ENCODE measurements at places on chromosomes 3 and 15.

DNA sequence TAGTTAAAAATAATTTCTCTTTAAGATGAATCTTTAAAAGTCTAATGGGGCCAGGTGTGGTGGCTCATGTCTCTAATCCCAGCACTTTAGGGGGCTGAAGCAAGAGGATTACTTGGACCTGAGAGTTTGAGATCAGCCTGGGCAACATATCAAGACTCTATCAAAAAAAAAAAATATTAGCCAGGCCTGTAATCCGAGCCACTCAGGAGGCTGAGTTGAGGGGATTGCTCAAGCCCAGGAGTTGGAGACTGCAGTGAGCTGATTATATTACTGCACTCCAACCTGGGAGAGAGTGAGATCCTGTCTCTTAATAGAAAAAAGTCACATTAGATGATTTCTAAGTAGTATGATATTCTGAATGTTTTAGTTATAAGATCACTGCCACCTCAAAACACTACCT is 322.0 kb upstream of the MANF start:
- DNase-seq, result no peak

- no peak for DNase-seq
Observed at GRCh38 chr3:133849346-133849745, 43.7 kb downstream of the SRPRB start.

GRCh38 chr15:89732451-89733172 is 18.4 kb downstream of the MESP1 start:
- no peak for DNase-seq

GRCh38 chr15:83692746-83693581 is 39.0 kb downstream of the ADAMTSL3 start:
- DNase-seq, result no peak

- no peak for DNase-seq
Observed at GRCh38 chr3:120427201-120427600, 23.6 kb downstream of the FSTL1 start.

- no peak for DNase-seq
Observed at GRCh38 chr3:150412561-150413231, 4.6 kb downstream of the TSC22D2 start.

DNA sequence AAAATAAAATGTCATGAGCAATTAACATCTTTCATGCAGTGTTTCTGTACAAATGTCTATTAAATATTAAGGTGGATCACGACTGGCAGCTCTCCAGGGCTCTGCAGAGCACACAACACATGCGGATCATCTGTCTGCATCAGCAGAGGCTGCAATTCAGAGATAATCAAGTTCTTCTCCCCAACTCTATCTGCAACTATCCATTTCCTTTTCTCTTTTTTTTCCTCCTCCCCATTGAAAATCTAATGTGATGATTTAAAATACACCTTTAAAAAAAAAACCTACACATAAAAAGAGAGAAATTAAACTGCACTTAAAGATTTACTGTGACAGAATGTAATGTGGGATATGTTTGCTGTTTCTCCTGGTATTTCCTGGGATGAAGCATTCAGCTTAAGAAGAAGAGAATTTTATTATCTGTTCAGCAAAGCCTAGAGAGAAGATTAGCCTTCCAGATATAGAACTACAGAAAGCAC is 352.6 kb upstream of the CCDC54 start:
- DNase-seq, result no peak

DNA sequence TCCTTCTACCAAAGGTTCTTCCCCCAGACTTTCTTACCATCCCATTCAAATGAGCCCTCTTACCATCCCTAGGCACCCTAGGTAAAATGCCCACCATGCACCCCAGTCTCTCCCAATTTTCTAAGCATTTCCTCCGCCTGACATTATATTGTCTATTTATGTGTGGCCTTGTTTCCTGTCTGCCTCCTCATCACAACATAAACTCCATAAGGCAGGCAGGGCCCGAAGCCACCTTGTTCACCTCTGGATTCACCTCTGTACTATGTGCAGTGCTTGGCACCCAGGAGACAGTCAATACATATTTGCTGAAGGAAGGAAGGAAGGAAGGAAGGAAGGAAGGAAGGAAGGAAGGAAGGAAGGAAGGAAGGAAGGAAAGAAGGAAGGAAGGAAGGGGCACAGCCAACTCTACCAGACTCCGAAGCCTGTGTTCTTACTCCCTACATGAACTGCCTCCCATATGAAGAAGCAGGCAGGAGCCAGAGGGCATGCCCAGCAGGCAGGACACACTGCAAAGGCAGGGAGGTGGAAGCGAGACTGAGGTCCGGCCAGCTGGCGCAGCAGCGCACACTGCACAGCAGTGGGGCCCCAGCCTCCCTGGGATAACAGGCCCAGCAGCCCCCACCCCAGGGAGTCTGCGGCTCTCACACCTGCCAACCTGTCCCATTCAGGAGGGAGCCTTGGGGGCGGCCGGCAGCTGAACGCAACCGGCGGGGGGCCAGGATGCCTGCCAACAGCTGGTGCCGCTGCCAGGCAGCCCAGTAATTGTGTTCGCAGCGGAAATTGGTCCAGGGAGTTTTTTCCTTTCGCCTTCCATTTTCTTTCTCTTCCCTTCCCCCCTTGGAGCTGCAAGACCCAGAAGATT is 106.0 kb upstream of the LINGO1 start:
- DNase-seq, result no peak

DNA sequence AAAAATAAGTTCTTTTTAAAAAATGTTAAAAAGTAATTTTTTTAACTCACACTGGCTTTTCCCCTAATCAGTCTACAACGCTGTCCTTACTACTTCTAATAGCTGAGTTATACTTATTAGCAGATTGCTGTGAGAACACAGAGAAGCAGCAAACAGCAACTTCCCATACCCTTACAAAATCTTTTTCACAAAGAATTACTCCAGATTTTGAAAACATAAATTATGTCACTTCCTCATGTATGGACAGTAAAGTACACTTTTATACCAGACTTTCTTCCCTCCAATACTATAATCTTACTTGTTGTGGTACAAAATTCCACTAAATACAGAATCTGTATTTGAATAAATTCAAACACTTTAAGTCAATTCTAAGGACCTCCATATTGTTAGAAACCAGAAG is 2.1 kb downstream of the PHC3 start:
- no peak for DNase-seq

DNA sequence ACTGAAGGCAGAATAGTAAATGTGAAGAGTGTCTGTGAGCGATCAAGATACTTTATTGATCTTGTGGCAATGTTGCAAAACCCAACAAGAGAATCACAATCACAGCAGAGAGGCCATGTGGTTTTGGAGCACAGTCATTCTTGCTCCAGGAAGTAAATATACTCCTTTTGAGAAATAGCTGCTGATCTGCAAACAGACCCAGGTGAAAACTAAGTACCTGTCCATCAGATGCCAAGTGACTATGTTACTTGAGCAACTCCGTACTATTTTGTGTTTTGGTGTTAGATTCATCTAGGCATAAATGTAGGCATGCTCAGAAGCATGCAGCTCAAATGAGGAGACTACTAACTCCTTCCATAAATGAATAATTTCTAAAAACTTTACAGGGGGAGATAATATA is 627.9 kb downstream of the ZBBX start:
- no peak for DNase-seq

DNA sequence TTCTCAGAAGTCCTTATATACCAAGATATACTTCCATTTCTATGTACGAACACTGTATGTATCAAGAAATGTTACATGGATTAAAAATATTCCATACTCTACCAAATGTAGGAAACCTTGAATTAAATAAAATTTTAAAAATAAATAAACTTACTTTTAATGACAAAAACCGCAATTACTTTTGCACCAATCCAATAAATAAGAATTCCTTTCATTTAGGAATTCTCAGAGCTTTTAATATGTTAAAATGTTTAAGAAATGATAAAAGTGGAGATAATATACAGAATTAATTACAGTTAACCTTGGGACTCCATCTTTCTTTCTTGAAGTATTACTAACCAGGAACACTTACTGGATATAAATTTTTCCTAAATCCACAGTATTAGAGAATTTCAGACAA is 272.7 kb downstream of the CNTN6 start:
- DNase-seq, result no peak

DNA sequence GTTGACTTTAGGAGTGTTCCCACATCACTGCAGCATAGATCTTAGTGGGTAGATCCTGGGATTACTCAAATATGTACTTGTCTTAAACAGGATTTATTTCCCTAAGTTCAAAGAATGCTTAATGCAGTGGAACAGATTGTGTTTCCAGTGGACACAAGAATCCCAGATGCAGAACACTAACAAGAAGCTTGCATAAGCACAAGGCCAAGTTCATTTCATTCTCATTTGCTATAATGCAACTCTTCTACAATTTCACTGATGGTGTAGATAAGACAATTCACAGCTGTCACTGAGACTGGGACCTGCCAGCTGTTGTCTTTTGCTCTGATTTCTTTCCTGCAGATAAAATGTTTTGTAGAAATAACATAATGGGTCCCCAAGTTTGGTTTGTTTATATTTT is 225.6 kb downstream of the NFKBIZ start:
- no peak for DNase-seq

- no peak for DNase-seq
Observed at GRCh38 chr3:20588781-20589180, 402.8 kb upstream of the SGO1 start.

DNA sequence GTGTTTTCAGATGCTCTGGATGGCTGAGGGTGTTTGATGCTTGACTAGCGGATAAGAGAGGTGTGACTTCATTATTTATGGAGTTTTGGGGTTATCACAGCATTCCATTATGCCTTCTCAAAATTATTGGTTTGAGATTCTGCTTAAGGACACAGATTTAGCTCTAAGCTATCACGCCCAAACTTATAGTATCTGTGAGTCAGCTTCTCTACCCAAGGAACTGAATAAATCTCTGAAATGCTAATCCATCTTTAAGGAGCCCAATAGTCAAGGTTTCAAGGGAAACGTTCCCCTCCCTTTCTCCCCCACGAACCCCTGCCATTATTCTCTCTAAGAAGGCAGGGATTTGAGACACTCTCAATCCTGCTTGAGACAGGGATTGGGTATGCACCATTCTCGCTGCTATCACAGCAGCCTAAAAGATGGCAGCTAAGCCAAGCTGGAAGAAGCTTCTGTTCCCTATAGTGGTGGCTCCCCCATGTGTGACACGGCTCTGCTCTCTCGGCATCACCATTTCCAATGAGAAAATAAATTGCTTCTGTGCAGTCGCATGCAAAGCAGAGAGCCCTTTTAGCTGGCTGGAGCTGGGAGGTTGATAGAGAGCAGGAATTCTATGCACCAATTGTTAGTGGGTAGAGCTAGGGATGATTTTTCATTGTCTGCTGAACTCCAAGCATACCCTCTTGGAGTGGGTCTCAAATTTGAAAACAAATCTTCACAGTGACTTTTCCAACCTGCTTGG is 151.1 kb downstream of the IL20RB start:
- DNase-seq, result no peak

DNA sequence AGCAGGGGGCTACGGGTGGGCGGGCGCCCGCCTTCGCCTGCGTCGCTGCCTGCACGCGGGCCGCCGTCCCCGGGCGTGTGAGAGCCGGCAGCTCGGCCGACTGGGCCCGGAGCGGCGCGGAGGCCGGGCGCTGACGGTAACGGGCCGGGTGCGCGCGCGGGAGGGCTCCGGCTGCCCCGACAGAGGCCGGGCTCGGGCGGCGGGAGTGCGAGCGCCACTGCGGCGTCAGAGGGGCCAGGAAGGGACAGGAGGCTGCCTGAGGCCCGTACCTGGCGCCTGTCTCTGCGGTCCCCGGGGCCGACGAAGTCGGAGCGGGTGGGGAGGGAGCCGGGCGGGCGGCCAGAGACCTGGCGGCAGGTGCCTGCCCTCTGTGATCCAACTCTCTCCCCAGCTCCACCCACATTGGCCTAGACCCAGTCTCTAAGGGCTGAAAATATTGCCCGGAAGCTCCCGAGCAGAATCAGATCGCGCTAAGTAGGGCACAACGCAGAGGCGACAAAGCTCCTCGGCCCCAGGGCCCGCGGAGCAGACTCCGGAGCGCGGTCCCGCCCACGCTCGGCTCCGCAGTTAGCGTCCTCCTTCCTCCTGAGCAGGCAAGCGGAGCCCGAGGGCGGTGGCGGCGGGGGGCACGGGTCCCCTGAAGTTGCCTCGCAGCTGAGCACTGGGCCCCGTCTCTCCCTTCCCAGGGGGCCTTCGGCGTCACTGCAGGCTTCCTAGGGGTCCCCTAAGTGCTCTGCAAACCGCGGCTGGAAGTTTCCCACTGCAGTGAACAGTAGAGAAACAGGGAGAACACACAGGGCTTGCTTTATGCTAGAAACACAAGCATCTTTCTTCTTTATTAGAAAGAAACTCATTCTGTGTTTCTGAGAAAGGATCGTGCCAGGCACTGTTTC is at the start of gene MAN2A2:
TSS of gene MAN2A2 (plus strand) at position 463 of the 893 bp plus-strand sequence. CDS start 906 bp downstream, outside the sequence.
- peak; percentile 91 for DNase-seq

GRCh38 chr15:64224511-64224910 is 61.7 kb upstream of the PPIB start:
- DNase-seq, result no peak

- no peak for DNase-seq
Observed at GRCh38 chr3:188581365-188581764, 427.4 kb downstream of the LPP start.

- DNase-seq, result no peak
Observed at GRCh38 chr3:195794708-195795107, 17.0 kb downstream of the MUC4 start.

- no peak for DNase-seq
Observed at GRCh38 chr15:60021589-60022378, 17.7 kb downstream of the FOXB1 start.

DNA sequence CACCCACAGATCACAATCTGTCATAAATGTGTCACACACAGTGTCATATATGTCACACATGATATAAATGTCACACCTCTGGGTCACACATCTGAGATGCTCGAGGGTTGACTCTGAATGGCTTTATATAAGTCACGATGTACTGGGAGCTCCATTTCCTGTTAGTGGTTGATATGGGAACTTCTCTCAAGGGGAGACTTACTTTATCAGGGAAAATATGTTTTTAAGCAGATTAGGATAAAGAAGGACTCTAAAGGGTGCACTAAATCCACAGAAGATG is 83.9 kb upstream of the MEF2A start:
- no peak for DNase-seq

GRCh38 chr3:36501616-36502015 is 121.3 kb downstream of the STAC start:
- no peak for DNase-seq

DNA sequence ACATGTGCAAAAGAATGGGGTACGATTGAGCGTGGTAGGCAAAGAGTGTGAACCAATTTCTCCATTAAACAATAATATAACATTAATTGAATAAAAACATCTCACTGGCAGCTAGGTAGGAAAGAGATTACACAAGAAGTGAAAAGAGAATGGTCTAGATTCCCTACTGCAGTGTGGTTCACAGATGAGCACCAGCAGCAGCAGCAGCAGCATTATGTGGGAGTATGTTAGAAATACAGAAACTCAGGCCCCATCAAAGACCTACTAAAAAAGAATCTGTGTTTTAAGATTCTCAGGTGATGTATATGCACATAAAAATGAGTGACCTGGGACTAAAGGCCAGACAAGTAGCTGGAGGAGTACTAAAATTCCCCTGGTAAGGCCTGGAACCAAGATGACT is 118.2 kb downstream of the ADAM10 start:
- no peak for DNase-seq

DNA sequence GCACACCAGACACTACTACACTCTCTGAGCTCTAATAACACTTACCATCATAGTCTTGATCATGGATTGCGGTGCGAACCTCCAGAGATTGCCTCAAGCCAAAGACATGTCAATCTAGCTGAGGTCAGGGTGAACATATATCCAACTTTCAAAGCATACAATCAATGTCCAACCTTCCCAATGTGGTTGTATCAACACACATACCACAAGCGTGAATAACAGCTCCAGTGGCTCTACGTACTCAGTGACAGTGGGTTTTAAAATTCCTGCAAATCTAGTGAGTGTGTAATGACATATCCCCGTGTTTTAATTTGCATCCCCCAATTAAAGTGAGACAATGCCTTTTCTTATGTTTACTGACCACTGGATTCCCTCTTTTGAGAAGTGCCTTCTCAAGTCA is 29.6 kb downstream of the SFMBT1 start:
- no peak for DNase-seq
